Naive thymus-derived CD8-positive, alpha-beta T cell (primary cell): ENCODE measurements at places on chromosomes 7 and 10.

GRCh38 chr7:43281268-43281667 lies 168.8 kb downstream of the HECW1 start:
- DNase-seq = no peak

- DNase-seq = no peak
Observed at GRCh38 chr10:37704566-37704965, 152.8 kb downstream of the ZNF248 start.

- no peak for DNase-seq
Observed at GRCh38 chr10:123858907-123859652, 32.5 kb downstream of the CPXM2 start.

GRCh38 chr7:102049765-102050164 lies 232.3 kb downstream of the CUX1 start:
- DNase-seq = no peak

DNA sequence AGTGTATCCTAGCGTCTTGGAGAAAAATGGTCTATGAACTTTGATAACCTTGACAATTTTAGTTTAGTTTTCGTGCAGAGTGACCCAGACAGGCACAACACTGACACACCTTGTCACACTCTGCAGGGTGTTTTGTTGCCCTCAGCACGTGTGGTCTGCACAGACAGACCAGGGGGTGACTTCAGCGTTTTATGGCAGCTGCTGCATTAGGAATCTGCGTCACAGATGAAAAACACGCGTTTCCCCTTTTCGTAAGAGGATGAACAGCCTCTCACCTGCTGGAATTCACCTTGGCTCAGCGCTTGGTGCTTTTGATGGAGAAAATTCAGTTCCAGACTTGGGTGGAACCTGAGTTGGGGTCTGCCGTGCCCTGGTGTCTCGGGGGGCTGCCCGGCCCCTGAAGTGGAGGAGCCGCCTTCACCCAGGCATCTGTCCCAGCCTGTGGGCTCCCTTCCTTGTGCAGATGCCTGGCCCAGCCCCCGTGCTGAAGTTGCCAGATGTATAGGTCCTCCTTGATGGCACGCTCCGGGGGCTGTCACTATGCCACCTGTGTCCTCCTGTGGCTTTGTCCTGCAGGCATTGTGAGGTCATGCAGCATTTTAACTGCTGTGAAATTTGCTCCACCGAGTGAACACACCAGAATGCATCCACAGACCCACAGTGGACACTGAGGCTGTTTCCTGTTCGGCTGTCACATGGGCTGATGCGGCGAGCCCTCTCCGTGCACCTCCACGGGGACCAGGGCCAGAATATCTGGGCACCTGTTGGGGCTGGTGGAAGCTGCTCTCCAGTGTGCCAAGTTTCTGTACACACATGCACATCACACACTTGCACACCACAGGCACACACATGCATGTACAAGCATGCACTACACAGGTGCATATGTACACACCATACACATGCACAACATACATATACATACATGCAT lies 18.3 kb downstream of the INPP5A start:
- no peak for DNase-seq

DNA sequence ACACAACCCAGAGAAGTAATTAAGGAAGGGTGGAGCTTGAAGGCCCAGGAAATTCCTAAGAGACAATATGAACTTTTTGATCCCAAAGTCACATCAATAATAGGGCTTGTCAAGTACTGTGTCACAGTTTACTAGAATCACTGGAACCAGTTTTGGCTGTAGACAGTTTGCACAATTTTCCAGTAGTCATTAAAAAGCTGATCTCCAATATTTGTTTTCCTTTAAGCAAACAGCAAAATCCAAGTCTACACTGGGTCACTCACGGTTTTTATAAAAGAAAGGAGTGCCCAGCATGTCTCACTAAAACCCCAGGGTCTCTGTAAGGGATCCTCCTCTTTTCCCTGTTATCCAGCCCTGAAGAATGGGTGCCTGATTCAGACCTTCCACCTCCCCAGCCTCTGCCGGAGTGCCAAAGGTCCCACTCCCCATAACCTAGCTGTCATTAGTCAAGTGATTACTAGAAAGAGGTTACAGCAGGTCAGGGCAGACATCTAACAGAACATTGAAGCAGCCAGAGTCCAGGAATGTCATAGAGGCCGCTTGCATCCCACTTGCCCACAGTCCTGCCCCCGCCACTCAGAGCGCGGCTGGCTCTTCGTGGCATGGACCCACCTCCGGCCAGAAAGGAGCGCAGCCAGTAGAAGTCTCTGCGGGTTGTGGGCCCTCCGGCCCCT lies 552 bp downstream of the SLC25A16 start:
- no peak for DNase-seq
